ENCODE measurements at places on chromosomes 4 and X.

DNA sequence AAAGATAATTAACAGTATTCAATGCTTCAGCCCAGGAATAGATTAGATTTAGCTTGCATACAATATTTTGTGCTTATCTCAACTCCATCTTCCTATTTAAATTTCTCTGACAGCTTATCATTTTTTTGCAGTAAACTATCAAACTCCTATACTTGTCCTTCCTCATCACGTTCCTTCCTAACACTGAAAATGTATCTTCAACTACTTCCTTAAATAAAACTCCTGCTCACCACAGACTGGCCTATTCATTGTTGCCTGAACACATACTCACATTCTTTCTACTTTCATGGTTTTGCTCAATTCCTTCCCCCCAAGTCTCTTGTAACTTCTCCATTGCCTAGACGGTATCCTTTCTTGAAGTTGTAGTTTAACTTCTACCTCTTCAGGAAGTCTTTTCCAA lies 28.5 kb upstream of the PTPN13 start:
- DNase-seq: no peak

DNA sequence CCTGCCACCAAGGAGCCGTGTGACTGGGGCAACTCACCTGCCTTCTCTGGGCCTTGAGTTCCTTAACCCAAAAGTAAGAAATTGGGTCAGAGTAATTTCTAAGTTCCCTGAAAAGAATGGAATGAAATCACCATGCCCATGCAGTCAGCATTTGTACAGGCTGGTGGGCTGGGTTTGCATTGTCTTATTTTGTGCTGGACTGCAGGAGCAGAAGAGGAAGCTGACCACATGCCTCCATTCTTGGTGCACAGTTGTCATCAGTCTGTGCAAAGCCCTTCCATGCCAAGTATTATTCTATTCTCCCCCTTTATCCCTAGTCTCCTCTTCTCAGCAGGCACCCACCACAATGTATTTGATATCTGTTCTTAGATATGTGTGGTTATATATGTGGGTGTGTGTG lies 56.3 kb downstream of the FHDC1 start:
- no peak for DNase-seq

DNA sequence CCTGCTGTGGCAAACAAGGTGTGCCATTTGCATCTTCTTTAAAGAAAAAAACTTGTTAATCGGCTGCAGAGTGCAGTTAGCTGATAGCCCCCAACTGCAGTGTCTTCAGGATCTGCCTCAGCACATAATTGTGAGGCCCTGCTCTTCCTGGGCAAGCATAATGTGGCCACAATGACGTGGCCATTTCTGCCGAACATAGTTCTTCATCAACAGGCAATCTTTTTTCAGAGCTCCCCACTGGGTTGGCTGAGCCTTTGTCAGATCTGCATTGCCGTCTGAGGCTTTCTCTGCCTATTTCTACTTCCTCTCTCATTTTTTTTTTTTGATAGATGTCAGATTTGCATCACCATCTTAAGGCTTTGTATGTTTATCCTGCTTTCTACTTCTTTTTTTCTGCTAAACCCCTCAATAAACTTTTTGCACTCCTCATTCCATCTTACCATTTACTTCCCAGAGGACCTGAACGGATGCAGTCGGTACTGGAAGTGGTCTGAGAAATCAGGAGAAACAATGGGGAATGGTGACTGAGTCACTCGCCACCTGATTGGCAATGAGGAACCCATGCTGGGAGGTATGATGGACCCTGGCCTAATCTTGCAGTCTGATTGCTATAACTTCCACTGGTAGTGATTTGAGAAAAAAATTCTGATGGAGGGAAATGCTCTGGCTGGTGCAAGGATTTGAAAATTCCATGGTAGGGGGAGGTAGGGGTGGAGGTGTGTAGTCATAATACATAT lies 21.2 kb upstream of the TAB3 start:
- peak; percentile 27 for DNase-seq

DNA sequence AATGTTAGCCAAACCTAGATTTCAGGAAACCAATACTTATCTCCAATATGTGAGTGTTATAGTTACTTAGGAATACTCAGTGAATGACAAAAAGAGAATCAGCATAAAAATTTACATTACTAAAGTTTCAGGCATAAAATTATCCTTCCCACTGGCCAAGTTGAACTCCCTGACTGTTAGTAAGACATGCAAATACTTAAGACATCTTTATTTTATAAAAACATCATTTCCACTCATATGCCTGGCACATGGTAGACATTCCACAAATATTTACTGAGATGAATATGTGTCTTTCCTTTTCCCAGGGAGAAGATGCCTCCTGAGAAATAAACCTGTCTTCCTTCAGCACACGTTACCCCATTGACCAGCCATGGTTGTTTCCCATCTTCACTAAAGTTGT lies 7.3 kb downstream of the VEGFD start:
- no peak for DNase-seq

DNA sequence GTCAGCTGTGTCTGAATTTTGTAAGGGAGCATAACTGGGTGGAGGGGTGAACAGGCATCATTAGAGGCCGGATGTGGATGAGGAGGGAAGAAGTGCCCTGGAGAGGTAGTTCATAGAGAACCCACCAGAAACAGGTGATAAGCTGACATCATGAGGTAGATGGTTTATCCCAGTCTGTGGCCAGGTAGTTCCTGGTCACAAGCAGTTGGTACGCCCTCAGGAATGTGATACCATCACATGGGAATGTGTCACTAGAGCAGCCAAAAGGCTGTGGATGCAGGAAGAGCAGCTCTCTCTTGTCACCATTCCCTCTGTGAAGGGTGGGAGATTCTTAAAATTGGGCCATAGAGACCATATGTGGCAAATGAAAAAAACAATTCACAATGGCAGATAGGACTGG lies 21.9 kb downstream of the MSN start:
- DNase-seq: no peak

DNA sequence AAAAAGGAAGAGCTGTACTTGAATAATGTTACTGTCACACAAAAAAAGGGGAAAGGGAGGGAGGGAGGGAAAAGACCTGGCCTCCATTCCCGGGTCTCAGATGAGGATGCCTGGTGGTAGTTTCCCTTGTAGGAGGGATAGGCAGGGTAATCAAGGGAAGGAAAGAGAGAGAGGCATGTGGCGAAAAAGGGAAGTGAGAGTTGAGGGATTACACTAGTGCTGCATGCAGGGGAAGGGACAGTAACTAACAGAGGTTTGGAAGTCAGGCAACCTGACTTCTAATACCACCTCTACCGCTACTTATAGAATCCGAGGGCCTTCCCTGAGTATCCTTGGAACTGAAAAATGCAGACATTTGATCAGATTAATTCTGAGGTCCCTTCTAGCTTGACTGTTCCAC lies 821.7 kb upstream of the FTHL17 start:
- no peak for DNase-seq

GRCh38 chr4:122476126-122476525 lies 19.6 kb upstream of the IL2 start:
- no peak for DNase-seq

DNA sequence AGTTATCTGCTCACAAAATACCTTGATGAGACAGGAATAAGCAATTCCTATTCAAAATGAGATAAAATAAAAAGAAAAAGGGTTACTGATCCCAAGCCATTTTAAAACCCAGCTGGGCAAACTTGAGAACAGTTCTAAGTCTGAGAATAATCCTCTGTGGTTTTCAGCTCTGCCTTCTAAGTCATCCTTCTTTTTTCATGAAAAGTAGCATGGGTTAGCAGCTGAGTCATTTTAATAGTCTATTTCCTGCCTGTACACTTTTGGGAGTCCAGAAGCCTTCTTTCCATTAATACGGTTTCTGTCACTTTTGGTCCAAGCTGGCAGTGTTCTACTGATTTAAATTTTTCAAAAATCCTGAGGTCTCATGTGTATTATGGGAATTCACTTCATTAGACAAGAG lies 374.3 kb downstream of the IQCM start:
- no peak for DNase-seq

- peak; percentile 34 for DNase-seq
These were observed 3.4 kb downstream of the TFE3 start for GRCh38 chrX:49039598-49040375.

- DNase-seq: no peak
These were observed 62.6 kb downstream of the MMRN1 start for GRCh38 chr4:89957046-89957926.

GRCh38 chr4:144597171-144597570 lies 48.8 kb upstream of the HHIP start:
- DNase-seq: no peak

DNA sequence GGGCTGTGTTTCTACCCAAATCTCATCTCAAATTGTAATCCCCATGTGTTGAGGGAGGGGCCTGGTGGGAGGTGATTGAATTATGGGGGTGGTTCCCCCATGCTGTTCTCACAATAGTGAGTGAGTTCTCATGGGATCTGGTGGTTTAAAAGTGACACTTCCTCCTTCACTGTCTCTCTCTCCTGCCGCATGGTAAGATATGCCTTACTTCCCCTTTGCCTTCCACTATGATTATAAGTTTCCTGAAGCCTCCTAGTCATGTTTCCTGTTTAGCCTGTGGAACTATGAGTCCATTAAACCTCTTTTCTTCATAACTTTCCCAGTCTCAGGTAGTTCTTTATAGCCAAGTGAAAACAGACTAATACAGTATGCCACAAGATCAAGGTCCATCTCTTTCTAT lies 70.0 kb upstream of the MSX1 start:
- DNase-seq: no peak

DNA sequence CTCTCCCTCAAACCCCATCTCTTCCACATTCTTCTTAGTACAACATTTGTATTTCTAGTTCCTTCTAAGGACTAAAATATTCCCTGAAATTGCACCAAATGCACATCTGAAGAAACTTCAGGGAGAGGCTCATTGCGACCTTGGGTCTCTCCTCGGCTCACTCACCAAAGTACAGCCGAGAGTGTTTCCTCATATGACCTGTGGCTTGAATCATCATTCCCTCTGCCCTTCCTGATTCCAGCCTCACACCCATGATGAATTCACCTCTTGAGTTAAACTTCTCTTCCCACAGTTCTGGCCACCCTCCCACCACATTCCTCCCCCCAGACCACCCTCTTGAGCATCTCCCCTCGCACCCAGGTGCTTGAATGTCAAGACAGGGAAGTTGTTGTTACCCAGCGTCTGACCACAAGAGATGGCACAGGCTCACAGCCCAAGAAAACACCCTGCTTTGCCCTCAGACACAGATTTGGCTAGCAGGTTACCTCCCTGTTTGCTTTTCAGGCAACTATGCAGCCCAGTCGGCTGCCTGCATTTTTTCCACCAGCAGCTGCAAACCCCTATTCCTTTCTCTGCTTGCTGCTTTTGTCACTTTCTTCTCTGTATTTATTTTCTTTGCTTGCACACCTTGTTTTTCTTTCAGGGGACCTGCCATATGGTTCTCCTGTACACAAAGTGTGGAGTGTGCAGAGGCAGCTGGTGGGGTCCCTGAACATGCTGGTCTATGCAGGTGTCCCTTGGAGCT lies 214.8 kb downstream of the SPATA18 start:
- DNase-seq: no peak

DNA sequence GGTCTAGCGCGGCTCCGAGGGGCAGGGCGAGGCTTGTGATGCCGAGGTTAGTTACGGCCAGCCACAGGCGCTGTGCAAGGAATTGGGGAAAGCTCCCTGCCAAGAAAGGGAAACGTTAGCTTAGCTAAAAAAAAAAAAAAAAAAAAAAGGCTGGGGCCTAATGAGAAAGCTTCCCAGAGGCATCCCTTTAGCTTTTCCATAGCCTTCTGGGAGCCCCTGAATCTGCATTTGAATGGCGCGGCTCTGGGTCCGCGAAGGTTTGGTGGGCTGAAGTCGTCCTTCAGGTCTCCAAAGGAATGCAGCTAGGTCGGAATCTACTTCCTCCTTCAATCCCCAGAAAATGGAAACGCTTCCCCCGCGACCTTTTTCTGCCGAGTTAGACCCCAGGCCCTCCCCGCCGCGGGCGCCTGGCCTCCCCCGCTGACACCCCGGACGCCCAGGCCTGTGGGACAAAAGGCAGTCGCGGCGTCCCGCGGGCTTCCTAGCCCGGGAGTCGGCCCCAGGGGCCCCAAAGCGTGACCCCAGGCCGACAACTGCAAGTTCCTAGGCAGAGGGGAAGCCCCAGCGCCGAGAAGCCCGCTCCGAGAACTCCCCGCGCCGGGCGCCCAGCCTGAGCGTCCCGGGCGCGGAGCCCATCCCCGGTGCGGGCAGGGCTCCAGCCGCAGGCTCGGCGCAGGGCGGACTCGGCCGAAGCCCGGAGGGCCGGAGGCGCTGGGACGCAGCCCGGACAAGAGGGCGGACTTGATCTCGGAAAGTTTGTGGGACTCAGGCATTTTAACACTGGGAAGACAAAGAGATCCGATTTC lies 605 bp upstream of the FAT1 start:
- DNase-seq: no peak

DNA sequence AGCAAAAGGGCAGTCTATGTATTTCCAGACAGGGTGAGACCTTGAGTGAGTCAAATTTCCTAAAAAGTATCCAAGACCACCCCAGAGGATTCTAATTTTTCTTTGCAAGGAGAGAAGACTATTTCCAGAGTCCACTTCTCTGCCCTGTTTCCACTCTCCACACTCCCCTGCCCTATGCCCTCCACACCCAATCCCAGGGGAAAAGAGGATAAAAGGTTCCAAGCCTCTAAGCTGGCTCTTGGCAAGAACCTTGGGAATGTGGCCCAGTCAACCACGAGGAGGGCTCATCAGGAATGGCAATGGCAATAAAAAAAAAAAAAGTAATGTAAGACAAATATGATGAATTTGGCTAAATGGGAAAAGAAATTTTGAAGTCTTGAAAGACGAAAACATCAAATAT lies 65.9 kb downstream of the SRPX start:
- DNase-seq: no peak

DNA sequence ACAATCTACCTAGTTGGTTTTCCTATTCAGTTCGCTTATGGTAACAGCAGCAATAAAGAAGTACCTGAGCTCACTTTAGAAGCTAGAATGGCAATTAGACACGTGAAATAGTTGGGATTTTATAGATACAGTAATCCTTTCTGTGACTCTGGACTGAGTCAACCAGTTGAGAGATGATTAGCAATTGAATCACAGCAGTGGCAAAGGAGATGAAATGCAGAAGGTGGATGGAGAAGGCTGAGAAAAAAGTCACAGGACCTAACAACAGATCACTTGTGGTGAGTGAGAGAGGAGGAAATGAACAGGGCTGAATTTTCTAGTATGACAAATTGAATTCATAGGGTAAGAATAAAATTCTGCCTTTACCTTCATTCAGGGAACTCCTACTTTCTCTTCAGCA lies 197.1 kb upstream of the MAGEB18 start:
- no peak for DNase-seq

GRCh38 chrX:56319165-56319564 lies 87.0 kb downstream of the KLF8 start:
- no peak for DNase-seq

Data from activated T-cell treated with anti-CD3 and anti-CD28 coated beads, Interleukin-2, amount 50 U/mL, for 72 hours (primary cell).